ENCODE measurements at places on chromosomes 4 and X.
A peak's percentile ranks its signal among the peaks of the same experiment; 100 is the strongest.

DNA sequence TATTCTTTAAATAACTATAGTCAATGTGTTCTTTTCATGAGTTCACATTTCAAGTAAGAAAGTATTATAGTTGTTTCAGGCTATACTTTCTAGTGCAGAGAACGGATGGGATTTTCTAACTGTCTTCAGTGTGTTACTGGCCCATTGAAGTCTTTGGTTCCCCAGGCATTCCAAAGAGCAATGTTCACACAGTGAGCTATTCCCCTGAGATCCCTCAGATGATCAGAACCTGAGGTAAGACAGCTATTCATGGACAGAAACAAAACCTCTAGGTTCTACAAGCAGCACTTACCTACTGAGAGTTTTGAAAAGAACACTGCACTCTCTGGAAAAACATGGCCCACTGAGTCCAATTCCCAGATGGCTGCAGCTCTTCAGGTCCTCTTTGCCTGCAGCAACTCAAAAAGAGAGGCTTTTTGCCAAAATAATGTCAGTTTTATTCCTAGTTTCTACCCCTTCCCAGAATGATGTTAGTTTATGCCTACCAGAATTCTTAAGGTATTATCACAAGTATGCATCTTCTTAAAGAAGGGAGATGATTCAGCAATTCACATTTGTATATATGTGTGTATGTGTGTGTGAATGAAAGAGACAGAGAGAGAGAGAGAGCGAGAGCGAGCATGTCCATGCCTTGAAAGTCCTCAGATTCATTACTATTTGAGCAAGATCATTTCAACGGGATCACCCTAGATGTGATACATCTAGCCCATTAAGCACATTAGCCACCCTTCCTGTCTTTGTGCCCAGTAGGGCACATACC lies 146.1 kb downstream of the PDHA2 start:
- no peak for DNase-seq

DNA sequence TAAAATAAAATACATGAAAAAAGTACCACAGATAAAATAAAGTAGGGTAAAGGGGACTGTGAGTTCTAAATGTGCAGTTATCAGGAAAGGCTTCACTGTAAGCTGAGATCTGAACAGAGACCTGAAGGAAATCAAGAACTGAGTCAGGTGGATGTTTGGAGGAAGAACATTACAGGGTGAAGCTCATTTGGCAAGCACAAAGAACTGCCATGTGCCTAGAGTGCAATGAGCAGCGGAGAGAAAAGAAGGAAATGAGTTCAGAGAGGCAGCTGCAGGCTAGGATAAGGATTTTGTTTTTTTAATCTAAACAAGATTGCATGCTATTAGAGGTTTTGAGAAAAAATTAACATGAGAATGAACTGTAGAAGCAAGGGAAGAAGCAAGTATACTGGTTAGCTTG lies 373.1 kb downstream of the STPG2 start:
- DNase-seq: no peak

DNA sequence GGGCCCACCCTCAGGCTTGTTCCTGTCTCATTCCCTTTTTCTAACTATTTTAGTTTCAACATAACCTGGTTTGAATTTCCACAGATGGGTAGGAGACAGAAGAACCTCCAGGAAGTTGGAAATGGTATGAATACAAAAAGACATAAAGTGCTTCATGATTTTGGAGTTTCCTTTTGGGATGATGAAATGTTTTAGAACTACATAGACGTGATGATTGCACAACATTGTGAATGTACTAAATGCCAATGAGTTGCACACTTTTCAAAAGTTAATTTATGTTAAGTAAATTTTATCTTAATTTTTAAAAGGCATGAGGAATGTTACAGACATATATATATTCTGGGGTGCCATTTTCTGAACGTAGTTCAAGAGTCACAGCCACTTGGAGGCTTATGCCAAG lies 41.1 kb upstream of the IBSP start:
- DNase-seq: no peak

DNA sequence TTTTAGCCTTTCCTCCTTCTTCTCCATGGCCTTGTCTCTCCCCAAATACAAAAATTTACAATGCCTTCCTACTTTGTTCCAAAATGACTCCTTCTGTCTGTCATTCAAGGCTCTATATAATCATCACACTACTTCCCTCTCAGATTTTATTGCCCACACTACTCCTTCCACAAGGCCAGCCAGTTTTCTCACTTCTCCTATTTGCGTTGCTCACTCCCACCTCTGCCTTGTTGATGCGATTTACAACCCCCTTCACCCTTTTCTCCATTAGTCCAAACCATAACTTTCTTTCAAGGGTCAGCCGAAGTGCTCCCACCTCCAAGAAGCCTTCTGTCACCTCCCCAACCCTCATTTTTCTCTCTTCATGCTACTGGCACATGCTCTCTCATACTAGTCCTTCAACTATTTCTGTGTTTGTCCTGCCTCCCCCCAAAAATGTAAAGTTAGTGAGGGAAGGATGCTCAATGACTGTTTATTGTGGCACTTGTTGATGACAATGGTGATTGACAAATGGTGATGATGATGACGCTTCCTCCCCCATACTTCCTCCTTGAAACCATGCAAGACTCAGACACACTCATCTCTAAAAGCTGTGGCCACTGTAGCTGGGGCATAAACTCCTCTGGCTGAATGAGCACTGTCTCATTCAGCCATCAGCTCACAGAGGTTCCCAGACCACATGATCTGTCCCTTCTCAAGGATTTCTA lies 2.7 kb upstream of the XKRX start:
- peak; percentile 49 for DNase-seq

- no peak for DNase-seq
Observed at GRCh38 chr4:48028696-48029095, 12.1 kb downstream of the NIPAL1 start.

- DNase-seq: no peak
Observed at GRCh38 chrX:11908371-11908770, 150.3 kb downstream of the MSL3 start.

- no peak for DNase-seq
Observed at GRCh38 chrX:151402719-151403390, 5.8 kb downstream of the VMA21 start.

DNA sequence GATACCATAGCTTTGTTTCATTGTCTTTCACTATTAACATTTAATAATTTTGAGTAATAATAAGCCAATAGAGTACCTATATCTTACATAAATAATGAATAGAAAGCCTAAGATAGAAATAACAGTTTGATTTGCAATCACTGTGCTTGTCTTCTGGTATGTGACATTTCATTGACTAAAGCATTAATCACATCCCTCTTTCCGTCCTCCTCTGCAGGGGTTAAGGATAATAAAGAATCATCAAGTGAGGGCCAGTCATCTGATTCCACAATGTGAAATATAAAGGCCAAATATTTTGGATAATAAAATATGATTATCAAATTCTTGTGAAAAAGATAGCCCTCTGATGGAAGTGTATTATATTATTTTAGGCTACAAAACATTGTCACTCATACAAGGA lies 2073.4 kb downstream of the ARAP2 start:
- DNase-seq: no peak

DNA sequence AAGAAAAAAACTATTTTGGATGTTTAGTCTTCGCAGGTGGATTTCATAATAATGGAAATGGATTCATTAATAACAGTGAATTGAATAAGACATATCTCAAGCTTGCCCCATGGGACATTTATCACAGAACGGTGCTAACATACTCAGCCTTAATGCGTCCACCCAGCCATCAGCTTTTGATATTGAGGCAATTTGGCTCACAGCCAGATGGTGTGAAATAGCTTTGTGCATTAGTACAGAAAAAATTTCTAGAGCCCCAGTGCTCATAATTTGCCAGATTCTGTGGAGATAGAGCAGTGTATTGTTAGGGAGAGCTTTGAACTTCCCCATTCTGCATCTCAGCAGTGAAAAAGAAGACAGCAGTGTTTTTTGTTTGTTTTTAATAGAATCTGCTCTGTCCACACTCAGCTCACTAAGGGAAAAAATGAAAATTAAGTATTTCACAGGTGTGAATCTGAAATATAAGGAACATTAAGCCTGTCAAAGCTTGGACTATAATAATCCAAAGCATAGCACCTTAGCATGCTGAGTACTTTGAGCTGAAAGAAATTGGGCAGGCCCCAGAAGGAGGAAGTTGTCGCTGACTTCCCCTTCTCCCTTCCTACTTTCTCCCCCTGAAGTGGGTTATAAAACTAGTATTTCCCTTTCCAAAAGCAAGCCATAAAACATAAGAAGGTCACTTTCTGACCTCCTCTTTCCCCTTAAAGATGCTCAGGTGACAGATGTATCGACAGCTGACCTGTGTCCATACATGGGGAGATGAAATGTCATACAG lies 295.8 kb downstream of the MAGEB5 start:
- no peak for DNase-seq

DNA sequence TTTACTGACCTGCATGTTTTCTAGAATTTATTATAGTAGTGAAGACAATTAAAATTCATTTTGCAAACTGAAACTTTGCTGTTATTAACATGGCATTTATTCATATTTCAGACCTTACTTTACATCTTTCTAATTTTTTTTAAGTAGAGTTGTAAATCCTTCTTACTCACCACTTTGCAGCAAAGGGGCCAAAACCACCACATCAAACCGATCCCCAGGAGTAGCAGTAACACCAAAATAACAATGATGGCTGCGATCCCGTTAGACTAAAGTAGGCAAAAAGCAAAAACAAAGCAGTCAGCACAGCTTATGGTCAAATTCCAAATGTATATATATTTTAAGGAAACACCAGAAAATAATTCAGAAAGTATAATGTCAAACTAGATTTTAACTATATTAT lies 64.7 kb downstream of the ANTXR2 start:
- DNase-seq: no peak

DNA sequence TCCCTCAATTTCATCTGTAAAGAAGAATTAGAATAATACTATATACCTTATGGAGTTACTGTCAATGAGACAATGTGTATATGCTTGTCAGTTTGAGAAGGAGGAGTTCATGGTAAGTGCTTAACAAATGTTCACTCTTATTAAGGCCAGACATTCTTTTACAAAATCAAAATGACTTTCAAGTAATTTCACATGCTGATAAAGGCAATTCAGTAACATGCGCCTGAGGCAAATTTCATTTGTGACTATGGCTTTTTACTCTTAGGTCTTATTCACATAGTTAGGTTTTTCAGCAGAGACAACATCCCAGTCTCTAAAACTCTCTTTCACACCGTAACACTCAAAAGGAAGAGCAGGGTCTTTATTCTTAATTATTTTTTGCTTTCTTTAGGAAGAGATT lies 174.4 kb downstream of the CAMK2D start:
- no peak for DNase-seq

DNA sequence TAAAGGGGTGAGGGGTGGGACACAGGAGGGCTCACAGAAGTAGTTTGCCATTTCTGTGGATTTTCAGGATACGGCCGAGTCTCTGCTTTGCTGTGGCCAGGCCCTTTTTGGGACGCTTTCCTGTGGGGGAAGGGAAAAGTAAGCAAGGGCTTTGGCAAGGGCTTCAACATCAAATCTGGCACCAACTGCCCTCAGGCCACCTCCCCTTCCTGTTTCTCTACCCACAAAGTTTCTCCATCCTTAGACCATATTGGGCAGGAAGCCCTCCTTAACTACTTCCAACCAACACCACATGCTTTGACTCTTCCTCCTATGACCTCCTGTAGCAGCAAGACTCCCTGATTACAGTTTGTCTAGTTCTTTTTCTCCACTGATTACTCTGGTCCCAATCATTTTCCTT lies 105.1 kb downstream of the PHF8 start:
- DNase-seq: no peak

DNA sequence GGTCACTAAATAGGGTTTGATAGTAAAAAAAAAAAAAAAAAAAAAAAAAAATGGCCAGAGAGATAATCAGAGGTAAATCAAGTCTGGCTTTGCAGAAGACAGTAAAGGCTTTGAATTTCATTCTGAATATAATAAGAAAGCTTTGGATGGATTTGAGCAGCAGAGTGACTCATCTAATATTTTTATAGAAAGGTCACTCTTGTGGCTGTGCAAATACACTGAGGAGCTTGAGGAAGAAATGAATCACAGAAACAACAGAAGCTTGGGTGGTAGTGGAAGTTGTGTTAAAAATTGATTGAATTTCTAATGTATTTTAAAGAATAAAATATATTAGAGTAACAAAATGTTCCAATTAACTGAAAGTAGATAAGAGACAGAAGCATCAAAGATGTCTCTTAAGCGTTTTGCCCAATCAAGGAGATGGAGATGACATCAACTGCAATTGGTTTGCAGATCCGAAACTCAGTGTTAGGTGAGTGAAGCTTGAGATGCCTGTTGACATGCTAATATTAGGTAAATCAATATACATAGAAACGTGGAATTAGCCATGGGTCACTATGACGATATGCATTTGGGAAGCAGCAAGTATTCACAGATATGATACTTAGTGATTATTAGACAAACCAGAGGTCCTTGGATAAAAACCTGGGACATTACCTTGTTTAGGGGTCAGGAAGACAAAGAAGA lies 280.5 kb downstream of the GPM6A start:
- DNase-seq: no peak

DNA sequence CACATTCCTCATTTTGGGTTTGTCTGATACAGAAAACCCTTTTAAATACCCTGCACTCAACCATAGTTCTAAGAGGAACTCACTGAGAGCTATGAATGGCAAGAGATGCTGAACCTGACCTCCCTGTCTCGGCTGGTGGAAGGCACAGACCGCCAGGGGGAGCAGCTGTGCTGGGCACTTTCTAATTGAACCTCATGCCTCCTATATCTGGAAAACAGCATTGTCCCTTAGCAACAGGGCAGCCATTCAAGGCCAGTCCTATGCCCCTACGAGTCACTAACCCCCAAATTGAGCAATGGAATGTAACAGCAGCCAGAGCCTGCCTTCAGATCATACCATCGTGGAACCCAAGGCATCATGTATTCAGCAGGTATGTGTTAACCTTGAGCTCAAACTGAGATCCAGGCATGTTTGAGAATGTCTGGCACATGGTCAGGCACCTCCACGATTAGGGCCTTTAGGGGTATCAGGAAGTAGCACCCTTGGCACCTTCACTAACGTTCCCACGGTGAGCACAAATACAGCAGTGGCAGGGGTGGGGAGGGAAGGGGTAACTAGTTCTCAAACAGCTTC lies 5.1 kb downstream of the USP27X start:
- peak; percentile 24 for DNase-seq

DNA sequence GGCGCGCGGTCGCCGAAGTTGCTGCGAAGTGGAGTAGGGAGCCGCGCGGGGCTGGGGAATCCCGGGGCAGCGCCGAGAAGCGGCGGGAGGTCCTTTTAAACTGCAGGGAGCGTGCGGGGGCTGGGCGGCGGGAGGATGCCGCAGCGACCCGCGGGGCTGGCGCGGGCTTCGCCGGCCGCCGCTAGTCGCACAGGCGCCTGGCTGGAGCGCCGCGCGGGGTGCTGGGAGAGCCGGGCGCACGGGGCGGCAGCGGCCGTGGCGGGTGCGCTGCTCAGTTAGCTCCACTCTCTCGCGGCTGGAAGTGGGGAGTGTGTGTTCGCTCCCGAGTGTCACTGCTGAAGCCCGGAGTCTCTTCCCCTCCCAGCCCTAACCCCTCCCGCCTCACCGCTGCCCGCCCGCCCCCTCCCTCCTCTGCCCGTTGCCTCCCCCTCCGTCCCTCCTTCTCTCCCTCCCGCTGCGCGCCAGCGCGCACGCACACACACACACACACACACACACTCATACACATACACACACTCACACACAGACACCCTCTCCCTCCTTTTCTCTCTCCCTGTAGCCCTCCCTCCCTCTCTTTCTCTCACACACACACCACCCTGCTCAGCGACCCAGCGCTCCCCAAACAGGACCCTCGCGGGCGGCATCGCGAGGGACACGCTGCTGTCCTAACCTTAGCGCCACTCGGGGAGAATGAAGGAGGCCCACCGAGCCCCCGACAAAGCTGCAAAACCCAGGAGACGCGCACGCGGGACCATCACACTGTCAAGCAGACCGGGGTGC lies at the start of gene NDNF:
TSS of gene NDNF (minus strand) at position 312 of the 780 bp plus-strand sequence. CDS start 26,698 bp downstream, outside the sequence.
- DNase-seq: peak; percentile 63

- DNase-seq: no peak
Observed at GRCh38 chr4:149166365-149166764, 649.3 kb downstream of the IQCM start.

Measured in stimulated activated effector memory CD8-positive, alpha-beta T cell treated with anti-CD3 and anti-CD28 coated beads, Interleukin-12 subunit alpha, Interleukin-12 subunit beta, amount 100 ng/mL, for 72 hours (primary cell).